Stimulated activated naive CD4-positive, alpha-beta T cell treated with Interleukin-2 at 50 U/mL for 16 hours (primary cell): ENCODE measurements at places on chromosomes 7 and 10.

DNA sequence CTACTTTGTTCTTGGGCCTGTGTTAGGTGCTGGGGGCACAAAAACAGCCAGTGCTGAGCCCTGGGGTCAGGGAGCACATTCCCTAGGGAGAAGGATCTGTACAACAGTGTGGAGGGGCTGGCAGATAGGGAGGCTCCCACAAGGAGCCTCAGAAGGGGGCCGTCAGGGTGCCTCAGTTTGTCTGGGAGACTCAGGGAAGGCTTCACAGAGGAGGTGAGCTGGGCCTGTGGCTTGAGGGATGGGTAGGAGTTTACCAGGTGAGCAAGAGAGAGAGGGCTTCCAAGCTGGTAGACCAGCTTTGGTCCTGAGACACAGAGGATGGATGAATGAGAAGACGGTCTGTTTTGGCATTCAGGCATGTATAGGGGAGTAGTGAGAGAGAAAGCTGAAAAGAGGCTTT is 52.1 kb downstream of the CAMK1D start:
- DNase-seq, result no peak

- DNase-seq, result no peak
Observed at GRCh38 chr7:97298561-97298960, 181.1 kb downstream of the SDHAF3 start.

DNA sequence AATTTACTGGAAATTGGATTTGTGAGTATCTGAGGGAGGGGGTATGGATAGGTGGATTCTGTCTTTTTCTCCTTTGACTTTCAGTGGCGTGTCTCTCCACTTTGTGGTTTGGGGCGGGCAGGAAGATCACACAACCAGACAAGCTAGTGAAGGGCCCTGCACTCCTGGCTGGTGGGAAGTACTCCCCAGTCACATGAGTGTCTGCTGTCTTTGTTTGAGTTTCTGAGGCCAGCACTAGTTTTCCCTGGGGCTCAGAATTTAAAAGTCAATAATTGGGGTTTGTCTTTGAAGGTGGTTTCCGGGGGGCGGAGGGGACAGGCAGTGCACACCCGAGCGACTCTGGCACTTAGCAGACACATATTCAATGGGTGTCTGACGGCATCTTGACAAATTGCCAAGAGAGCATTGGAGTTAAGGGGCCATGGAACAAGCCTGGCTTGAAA is 120.1 kb downstream of the WDFY4 start:
- no peak for DNase-seq

GRCh38 chr10:125340903-125341302 is 180.5 kb upstream of the CTBP2 start:
- DNase-seq, result no peak

DNA sequence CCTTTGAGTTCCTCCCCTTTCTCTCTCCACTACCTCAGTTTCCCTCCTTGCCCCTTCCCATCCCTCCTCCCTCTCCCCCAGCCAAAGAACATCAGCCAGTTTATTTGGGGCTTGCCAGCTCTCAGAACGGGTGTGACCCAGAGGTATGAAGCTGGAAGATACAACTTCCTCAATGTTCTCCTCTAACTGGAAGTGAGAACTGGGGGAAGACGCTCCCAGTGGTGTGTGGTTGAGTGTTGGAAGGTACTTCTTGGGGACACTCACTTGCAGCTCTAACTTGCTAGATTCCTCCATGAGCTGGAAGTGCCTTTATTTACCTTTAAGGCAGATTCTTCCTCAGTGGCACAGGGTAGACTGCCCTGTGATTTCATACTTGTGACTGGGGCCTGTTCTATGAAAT is 110.5 kb upstream of the HABP2 start:
- DNase-seq, result no peak
